ENCODE measurements at places on chromosomes 13 and 19.

GRCh38 chr19:2428321-2428690 is 920 bp upstream of the TIMM13 start:
- no peak for DNase-seq

DNA sequence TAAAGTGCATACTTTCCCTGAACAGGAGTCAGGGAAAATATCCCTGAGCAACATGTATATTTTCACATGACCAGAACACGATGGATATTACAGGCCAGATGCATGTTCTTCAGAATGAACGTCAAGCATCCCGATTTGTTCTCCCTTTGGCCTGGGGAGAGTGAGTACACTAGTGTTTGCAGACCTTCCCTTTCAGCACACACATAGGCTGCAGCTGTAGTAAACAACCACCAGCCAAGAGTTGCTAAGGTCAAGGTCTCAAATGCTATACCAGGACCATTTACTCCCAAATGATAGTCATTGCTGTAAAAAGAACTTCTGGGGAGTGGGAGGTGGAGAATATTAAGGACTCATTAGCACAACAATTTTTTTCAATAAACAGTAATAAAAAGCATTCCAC is 3.0 kb downstream of the KLF12 start:
- DNase-seq: no peak

GRCh38 chr19:46210669-46211068 is 18.9 kb upstream of the IGFL1 start:
- no peak for DNase-seq

DNA sequence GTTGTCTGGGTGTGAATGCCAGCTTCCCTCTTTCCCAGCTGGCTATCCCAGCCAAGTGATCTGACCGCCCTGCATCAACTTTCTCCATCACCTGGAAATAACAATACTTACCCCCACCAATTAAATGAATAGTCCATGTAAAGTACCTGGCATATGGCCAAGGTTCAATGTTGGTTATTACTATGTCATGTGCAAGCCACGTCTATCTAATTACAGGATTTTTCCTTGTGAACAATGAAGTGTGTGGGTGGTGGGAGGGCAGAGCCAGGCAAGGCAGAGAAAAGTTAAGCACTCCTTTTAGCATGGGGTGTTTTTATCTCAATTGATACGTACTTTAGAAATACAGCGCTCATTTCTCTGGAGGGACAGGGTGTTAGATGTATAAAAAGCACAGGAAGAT is 121.1 kb downstream of the NHLRC3 start:
- DNase-seq: no peak

- no peak for DNase-seq
These were observed 140.9 kb upstream of the UBL3 start for GRCh38 chr13:29991343-29991742.
